Calu3 (cell line): ENCODE measurements at places on chromosomes 6 and 20. TPM values are rescaled to one million over a fixed set of nuclear protein-coding genes. Genes with fewer than 3 reads are reported as not detected.

DNA sequence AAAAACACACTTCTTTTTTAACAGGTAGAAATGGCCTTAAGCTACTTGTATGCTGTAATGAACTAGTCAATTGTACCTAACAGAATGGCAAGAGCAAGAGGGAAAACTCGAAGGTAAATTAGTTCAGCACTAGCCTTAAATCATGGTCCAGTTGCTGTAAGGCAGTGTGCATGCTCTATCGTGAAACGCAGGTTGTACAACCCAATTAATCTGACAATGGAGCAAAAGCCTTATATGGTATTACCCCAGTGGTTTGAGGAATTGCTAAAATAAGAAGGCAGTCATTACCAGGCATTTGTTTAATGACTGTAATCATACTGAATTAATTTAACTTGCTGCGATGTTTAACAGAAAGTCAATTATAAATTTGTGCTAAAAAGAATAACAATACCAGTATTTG lies 69.3 kb upstream of the SOX4 start:
- H3K4me1 ChIP-seq = no peaks in the 10 kb centered on the region
- no peaks in the 10 kb centered on the region for H3K27me3 ChIP-seq
- H3K27ac ChIP-seq = no peak overlapping the region
- H3K4me3 ChIP-seq = no peak overlapping the region
- no peak for DNase-seq

GRCh38 chr6:74979065-74979766 lies 226.6 kb downstream of the COL12A1 start:
- no peak for DNase-seq
- no peaks in the 10 kb centered on the region for H3K4me1 ChIP-seq
- H3K27me3 ChIP-seq = no peaks in the 10 kb centered on the region
- no peak overlapping the region for H3K4me3 ChIP-seq
- H3K27ac ChIP-seq = no peak overlapping the region
- H3K36me3 ChIP-seq = no peaks in the 10 kb centered on the region

GRCh38 chr6:157823001-157823527 lies at the start of gene SNX9:
TSS of gene SNX9 (plus strand) at chr6:157823246. CDS start at chr6:157823435, 189 bp downstream.
- peak within 1 kb of the TSS; percentile 96 for H3K27ac ChIP-seq
- H3K36me3 ChIP-seq = peaks cover 30% of the 10 kb centered on the region
- peak; percentile 69 for DNase-seq
- no peaks in the 10 kb centered on the region for H3K4me1 ChIP-seq

The CYP39A1 gene
- total RNA-seq = 0.88 and 1.7 TPM in 2 replicates

- DNase-seq = no peak
- H3K4me3 ChIP-seq = no peak overlapping the region
- no peak overlapping the region for H3K27ac ChIP-seq
- no peaks in the 10 kb centered on the region for H3K27me3 ChIP-seq
- H3K36me3 ChIP-seq = no peaks in the 10 kb centered on the region
- no peaks in the 10 kb centered on the region for H3K4me1 ChIP-seq
Measured at GRCh38 chr6:135231469-135231844, 50.3 kb downstream of the MYB start.

The CPNE5 gene
- 0.12 TPM in 1 of 2 replicates, not detected in the other for total RNA-seq

DNA sequence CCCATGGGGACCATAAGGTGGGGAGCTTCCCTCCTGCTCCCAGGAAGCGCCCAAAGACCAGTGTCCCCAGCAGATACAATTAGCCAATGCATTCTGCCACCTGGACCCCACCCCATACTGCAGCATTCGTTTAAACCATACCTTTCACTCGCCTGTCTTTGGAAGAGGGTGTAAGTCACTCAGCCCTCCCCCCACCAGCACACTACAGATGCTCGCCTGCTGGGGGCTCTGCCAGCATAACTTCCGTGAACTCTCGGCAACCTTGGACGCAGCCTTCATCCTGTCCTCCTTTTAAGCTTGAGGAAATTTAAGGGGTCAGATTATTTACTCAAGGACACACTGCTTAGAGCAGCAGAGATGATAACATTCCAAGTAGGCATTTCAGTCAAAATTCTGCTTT lies 94.4 kb upstream of the NAA20 start:
- DNase-seq = no peak
- H3K27me3 ChIP-seq = no peaks in the 10 kb centered on the region
- no peak overlapping the region for H3K27ac ChIP-seq
- no peaks in the 10 kb centered on the region for H3K36me3 ChIP-seq

DNA sequence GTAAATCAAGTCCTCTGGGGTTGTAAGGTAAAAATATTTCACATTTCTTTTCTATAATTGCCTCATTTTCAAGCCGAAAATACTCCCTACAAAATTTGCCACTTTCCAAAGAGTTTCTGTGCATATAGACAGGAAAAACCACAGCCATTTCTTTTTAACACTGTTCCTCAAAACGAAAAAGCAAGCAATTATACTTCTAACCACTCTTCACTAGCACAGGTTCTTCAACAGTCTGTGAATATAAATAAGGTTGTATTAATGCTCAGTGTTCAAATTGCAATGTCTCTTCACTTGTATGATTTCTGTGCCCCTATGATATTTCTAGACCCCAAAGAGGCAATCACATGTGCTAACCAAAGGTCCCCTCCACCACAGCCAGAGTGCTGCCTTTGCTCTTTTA lies 206.0 kb downstream of the SIM1 start:
- no peak for DNase-seq
- no peak overlapping the region for H3K27ac ChIP-seq
- H3K4me3 ChIP-seq = no peak overlapping the region
- no peaks in the 10 kb centered on the region for H3K27me3 ChIP-seq

DNA sequence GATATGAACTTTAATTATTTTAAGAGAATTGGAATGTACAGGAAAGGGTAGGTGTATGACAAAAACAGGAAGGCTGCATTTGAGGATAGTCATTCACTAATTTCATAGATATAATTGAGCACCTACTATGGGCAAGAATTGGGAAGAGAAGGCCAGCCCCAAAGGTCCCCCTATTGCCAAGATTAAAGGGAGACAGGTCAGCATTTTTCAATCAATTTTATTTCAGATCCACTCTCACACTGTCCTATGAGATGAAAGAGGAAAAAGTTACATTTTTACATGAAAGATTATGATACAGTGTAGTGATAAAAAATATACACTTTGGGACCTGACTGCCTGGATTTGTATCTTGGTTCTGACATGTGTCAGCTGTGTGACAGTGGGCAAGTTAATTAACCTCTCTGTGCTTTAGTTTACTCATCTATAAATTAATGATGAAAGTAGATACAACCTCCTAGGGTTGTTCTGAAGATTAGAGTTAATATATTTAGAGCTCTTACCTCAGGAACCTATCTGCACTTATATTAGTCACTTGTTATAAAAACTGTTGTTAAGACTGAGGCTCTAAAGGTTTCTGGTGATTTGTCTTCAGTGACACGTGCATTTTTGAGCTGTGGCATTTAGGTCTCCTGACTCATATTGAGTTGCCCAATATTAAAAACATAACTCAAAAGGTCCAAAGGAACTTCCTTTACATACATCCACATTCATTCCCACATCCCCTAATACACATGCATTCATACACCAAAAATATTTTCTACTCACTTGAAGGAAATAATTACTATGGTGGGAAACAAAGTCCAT lies 45.7 kb downstream of the SCGN start:
- no peaks in the 10 kb centered on the region for H3K4me1 ChIP-seq
- no peak overlapping the region for H3K4me3 ChIP-seq
- no peaks in the 10 kb centered on the region for H3K36me3 ChIP-seq
- H3K27me3 ChIP-seq = no peaks in the 10 kb centered on the region
- H3K27ac ChIP-seq = no peak overlapping the region

The CDH26 gene
- total RNA-seq = 0.76 and 1.1 TPM in 2 replicates

- H3K27ac ChIP-seq = no peak overlapping the region
- peaks cover 36% of the 10 kb centered on the region for H3K4me1 ChIP-seq
- no peaks in the 10 kb centered on the region for H3K27me3 ChIP-seq
- DNase-seq = no peak
Measured at GRCh38 chr6:42987533-42988451, 3.4 kb downstream of the PPP2R5D start.

The CRISP3 gene
- 1.5 and 7.0 TPM in 2 replicates for total RNA-seq

The PLCB4 gene
- total RNA-seq = 9.9 and 12.9 TPM in 2 replicates

The CST2 gene
- not detected in 2 replicates for total RNA-seq

The HLA-DRB5 gene
- total RNA-seq = 13.7 and 16.1 TPM in 2 replicates

The BCAS1 gene
- total RNA-seq = 11.1 and 16.9 TPM in 2 replicates

GRCh38 chr6:125031385-125031784 lies 69.1 kb downstream of the RNF217 start:
- no peaks in the 10 kb centered on the region for H3K36me3 ChIP-seq
- no peaks in the 10 kb centered on the region for H3K4me1 ChIP-seq
- no peak overlapping the region for H3K4me3 ChIP-seq
- H3K27ac ChIP-seq = no peak overlapping the region
- H3K27me3 ChIP-seq = no peaks in the 10 kb centered on the region
- DNase-seq = no peak

GRCh38 chr6:50791900-50792508 lies 26.7 kb upstream of the TFAP2B start:
- no peaks in the 10 kb centered on the region for H3K4me1 ChIP-seq
- H3K4me3 ChIP-seq = no peak overlapping the region
- H3K36me3 ChIP-seq = no peaks in the 10 kb centered on the region
- peak; percentile 29 for DNase-seq
- peaks cover 17% of the 10 kb centered on the region for H3K27me3 ChIP-seq

DNA sequence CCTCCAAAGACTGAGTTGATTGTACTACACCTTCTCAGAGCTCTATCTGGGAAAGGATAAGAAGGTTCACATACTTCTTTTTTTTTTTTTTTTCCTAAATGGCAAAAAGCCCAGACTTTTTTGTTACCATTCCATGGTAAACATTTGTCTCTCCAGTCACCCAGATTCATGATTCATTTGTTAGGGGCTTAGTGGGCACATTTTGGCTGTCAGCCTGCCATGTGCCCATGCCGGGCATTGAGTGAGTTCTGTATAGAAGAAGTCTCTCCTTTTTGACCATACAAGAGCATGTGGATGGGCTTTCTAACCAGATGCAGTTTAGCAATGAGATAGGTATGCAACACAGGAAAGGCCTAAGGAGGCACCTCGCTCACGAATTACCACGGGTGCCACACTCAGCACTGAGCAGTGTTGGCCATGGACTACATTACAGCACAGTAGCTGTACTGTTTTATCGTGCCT lies 447.5 kb upstream of the HSF2 start:
- H3K27me3 ChIP-seq = no peaks in the 10 kb centered on the region
- H3K27ac ChIP-seq = no peak overlapping the region
- no peak for DNase-seq
- H3K4me1 ChIP-seq = no peaks in the 10 kb centered on the region

The SOD2 gene
- 143 and 202 TPM in 2 replicates for total RNA-seq

The PSORS1C2 gene
- total RNA-seq = not detected in 2 replicates

The MEP1A gene
- not detected in 2 replicates for total RNA-seq

DNA sequence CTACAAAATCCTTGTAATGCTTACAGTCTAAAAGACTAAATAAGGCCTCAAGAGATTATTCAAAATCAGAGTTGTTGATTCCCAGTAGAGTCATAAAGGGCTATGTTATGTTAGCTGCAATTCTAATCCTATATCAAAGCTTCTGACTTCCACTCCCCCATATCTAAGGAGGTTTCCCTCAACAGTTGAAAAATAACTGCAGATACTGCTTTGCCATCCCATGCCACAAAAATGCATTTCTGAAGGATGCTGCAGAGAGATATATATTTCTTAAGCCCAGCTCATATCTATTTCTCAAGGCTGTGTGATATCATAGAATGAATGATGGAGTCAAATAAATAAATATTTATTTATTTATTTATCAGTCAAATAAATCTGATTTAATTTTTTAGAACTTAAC lies 332.3 kb downstream of the LAMA2 start:
- DNase-seq = no peak
- H3K27me3 ChIP-seq = no peaks in the 10 kb centered on the region
- no peak overlapping the region for H3K4me3 ChIP-seq

The PAK5 gene
- 0.07 TPM in 1 of 2 replicates, not detected in the other for total RNA-seq

- no peaks in the 10 kb centered on the region for H3K27me3 ChIP-seq
- peaks cover 31% of the 10 kb centered on the region for H3K4me1 ChIP-seq
- no peak for DNase-seq
- H3K4me3 ChIP-seq = no peak overlapping the region
Measured at GRCh38 chr20:50288128-50288623, 97.5 kb downstream of the CEBPB start.

The PAX1 gene
- not detected in 2 replicates for total RNA-seq

GRCh38 chr6:30206152-30206551 lies 7.1 kb downstream of the TRIM26 start:
- no peaks in the 10 kb centered on the region for H3K27me3 ChIP-seq
- peak overlapping the region; percentile 38 for H3K27ac ChIP-seq
- peaks cover 77% of the 10 kb centered on the region for H3K4me1 ChIP-seq
- peak overlapping the region; percentile 39 for H3K4me3 ChIP-seq

The VTA1 gene
- total RNA-seq = 32.4 and 35.5 TPM in 2 replicates

DNA sequence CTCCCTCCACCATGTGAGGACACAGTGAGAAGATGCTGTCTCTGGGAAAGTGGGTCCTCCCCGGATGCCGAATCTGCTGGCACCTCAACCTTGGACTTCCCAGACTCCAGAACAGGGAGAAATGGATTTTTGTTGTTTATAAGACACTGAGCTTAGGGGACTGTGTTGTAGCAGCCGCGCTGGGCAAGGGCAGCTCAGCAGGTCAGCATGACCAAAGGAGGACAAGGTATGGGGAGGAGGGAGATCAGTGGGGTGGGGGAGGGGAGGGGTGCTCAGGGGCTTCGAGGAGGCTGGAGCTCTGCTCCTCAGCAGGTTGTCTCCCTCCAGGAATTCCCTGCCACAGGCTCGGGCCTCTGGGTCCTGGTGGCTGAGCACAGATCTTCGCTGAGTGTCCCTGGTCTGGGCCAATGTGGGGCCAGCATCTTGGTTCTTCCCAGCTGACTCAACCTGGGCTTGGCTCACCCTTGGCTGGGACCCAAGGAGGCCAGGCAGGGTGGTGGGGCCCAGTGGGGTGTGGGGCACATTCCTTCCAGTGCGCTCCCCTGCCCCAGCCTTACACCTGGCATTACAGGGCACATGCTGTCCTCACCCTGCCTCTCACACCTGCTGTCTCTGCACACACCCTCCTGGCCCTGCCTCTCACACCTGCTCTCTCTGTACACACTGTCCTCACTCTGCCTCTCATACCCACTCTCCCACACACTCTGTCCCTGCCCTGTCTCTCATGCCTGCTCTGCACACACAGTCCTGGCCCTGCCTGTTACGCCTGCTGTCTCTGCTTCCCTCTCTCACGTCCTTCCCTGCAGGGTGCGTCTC lies 107.3 kb downstream of the SYCP2 start:
- H3K4me1 ChIP-seq = peaks cover 57% of the 10 kb centered on the region
- H3K27ac ChIP-seq = peak overlapping the region; percentile 53
- peak overlapping the region; percentile 8 for H3K4me3 ChIP-seq
- H3K27me3 ChIP-seq = no peaks in the 10 kb centered on the region
- peak; percentile 93 for DNase-seq
- peaks cover 20% of the 10 kb centered on the region for H3K36me3 ChIP-seq

GRCh38 chr6:127053032-127053874 lies 65.2 kb upstream of the RSPO3 start:
- no peak for DNase-seq
- no peak overlapping the region for H3K27ac ChIP-seq
- peaks cover 9% of the 10 kb centered on the region for H3K4me1 ChIP-seq
- no peaks in the 10 kb centered on the region for H3K36me3 ChIP-seq
- H3K27me3 ChIP-seq = no peaks in the 10 kb centered on the region
- H3K4me3 ChIP-seq = no peak overlapping the region

- DNase-seq = no peak
- no peaks in the 10 kb centered on the region for H3K4me1 ChIP-seq
- no peak overlapping the region for H3K27ac ChIP-seq
- no peaks in the 10 kb centered on the region for H3K36me3 ChIP-seq
- H3K27me3 ChIP-seq = no peaks in the 10 kb centered on the region
Measured at GRCh38 chr6:63441266-63441956, 121.6 kb upstream of the LGSN start.

GRCh38 chr6:157597461-157598312 lies 216.7 kb downstream of the ZDHHC14 start:
- DNase-seq = peak; percentile 44
- H3K4me3 ChIP-seq = no peak overlapping the region
- H3K36me3 ChIP-seq = no peaks in the 10 kb centered on the region
- H3K4me1 ChIP-seq = peaks cover 17% of the 10 kb centered on the region
- H3K27ac ChIP-seq = peak overlapping the region; percentile 30
